ENCODE measurements at places on chromosomes 16 and 17.

DNA sequence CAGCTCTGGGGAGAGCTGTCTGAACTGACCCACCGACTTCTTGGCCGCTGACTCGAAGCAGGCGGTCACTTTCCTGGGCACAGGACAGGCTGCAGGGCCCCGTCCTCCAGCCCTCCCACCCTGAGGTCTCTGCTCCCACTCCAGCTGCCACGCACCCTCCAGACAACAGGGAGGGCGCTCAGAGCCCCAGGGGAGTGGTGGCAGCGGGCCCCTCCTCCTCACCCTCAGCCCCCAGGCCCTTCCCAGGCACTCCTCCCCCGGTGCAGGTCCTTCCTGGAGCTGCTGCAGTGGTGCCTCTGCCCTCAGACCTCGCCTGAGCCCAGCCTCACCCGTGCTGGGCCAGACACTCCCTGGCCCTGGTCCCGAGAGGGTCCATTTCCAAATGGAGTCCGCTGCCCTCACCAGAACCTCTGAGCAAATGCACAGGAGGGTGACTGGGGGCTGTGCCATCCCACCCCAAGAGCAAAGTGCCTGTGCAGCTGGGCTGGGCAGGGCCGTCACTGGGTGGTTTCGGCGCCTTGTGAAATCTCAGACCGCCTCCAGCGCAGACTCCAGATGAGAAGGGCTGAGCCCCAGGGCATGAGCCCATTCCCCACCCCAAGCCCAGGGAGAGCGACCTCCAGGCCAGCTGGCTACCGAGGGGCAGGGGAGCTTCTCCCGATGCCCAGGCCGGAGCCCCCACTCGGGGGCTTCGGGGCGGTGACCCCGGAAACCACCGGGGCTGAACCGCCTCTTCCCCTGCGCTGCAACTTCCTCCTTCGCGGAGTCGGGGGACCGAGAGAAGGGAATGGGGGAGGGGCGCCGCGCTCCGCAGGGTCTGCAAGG is 717 bp downstream of the CYBA start:
- peak; percentile 20 for DNase-seq

DNA sequence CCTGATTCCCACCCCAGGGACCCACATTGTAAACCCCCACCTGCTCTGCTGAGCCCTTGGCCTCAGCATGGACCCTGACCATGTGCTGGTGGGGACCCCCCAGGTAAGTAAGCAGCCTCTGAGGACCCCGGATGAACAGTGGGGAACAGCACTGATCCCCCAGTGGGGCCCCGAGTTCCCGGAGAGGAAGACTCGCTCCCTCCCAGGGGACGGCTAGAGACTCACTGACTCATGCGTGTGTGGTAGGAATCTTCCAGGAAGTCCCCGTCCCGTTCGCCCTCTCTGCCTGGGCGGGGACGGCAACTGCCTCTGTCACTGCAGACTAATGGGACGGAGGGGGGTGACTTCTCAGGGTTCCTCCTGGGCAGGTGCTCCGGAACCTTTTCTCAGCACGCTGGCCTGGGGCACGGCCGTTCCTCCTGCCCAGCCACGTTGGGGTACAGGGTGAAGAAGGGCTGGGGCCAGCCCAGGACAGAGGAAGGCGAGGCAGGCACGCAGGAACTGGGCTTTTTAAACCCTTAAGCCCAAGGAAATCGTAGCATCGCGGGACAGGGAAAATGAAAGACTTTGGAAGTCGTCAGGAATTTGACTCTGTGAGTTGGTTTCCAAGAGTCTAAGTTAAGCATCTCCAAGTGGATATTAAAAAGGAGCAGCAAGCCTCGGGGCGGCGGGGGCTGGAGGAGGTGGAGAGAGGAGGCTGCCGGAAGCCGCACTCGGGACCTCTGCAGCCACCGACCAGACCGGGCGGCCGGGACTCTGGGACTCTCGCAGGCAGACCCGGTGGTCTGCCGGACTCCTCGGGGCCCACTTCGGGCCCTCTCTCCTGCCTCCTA is 178.7 kb downstream of the SEC14L1 start:
- peak; percentile 87 for DNase-seq

DNA sequence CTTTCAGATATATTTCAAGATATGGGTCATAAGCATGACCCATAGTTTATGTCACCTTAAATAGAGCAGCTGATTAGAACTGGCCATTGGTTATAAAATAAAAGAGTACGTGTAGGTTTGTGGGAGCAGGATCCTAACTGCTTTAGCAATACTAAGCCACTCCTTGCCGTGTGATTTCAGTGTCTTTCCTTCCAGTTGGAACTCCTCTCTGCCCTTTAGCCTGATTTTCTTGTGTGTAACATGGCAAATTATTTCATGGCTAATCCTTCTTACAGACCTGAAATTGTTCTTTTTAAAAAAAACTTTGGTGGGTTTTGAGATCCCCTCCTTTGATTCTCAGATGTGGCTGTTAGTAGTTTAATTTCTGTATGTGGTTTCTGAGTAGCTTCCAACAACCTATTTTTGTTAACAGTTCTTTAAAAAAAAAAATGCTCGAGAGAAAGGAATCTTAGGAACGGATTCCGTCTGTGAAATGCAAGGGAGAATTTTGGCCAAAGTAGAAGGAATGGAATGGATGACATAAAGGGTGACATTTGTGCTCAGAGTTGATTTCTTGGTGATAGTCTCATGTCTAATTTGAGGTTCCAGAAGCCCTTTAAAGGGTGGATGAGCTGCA is 39.9 kb downstream of the DHRS7B start:
- DNase-seq, result peak; percentile 55

- no peak for DNase-seq
These were observed 561 bp downstream of the CCDC47 start for GRCh38 chr17:63772801-63773271.

DNA sequence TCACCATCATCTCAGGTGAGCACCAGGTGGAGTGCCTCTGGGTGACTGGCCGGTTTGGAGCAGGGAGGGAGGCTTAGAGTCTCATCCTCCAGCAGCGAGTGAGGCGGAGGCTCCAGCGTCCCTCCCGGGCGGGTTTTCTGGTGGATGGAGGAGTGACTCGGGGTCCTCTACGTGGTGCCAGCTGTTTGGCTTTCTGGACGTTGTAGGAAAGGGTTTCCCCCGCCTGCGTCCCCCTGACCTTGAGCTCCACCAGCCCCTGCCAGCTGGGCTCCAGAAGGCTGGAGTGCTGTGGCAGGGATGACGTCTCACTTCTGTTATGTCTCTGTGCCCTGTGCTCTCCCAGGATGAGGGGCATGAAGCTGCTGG is 522 bp downstream of the DNASE1 start:
- DNase-seq, result no peak

DNA sequence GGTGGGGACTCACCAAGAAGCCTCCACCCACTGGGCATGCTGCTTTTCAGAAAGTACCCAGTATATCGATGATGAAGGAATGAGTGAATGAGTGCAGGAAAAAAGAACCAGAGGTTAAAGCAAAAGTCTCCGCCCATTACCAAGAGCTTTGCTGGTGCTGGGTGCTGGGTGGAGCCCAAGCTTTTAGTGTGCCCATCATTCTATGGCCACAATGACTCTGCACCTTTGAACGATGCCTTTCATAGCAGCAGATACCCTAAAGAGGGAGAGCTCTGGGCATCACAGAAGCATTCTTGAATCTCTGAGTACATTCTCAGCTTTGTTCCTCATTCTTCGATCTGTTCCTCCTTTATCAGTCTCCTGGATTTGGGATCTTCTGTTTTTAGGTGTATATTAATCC is 450.7 kb upstream of the CCL2 start:
- no peak for DNase-seq

GRCh38 chr16:67241008-67241900 is 6.0 kb downstream of the FHOD1 start:
- DNase-seq, result peak; percentile 83

DNA sequence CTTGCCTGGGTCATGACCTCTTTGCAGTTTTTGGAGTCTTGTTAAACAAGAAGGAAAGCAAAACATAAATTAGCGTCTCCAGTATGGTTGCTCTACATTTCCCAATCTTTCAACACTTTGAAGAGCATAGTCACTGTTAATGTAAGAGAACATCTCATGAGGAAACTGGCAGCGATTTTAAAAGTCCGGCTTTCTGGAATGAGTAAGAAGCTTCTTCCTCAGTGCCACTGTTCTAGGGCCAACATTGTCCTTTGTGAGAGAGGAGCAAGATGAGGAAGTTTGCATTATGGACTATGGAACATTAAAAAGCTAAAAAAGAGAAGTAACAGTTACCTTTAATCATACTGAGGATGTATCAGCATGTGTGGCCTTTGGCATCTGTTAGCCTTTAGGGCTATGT is 73.1 kb downstream of the WNT3 start:
- DNase-seq, result no peak
